Left hindlimb (tissue), 1 donor: ENCODE measurements at places on chromosomes 4 and X.

DNA sequence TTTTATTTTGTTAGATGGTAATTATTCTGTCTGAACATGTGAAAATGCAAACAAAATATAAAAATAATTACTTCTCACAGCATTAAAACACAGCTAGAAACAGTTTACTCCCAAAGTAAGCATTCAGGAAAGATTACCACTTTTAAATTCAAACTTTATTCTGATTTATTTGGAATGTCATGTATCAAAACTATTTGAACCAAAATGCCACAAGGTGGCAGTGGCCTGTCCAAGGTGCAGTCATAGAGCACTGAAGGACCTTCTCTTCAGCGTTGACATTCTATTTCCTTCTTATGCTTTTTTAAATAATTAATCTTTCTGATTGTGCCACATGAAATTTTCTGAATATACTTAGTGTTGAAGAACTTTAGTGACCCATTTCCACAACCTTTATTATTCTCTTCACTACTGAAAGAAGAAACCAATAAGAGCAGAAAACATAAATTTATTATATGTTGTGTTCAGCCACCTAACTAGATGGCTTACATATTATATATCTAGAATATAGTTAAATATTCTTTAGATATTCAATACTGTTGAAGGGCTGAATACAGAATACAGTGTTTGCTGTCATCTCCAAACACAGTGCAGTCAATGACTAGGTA is 283.6 kb downstream of the CFAP299 start:
- no peak for DNase-seq

GRCh38 chrX:29299684-29300083 is 712.4 kb downstream of the IL1RAPL1 start:
- no peak for DNase-seq

GRCh38 chrX:103789004-103789403 is 12.4 kb downstream of the PLP1 start:
- DNase-seq, result no peak

- no peak for DNase-seq
Measured at GRCh38 chr4:146916479-146917076, 29.1 kb downstream of the TTC29 start.

DNA sequence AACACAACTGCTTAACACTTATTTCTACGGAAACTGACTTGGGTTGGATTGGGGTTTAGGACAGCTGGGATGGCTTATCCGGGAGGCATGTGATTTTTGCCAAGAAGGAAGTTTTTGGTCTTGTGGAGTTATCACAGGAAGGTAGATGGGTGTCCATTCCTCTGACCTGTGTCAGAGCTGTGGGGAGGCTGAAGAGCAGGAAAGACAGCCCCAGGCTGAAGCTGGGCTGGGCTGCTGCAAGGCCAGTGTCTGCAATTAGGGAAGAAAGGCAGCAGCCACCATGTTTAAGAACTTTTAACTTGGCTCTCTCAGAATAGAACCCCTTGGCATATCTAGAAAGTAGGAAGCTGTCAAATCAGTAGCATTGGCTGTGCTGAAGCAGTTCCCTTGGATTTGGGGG is 42.3 kb downstream of the CCNG2 start:
- no peak for DNase-seq

DNA sequence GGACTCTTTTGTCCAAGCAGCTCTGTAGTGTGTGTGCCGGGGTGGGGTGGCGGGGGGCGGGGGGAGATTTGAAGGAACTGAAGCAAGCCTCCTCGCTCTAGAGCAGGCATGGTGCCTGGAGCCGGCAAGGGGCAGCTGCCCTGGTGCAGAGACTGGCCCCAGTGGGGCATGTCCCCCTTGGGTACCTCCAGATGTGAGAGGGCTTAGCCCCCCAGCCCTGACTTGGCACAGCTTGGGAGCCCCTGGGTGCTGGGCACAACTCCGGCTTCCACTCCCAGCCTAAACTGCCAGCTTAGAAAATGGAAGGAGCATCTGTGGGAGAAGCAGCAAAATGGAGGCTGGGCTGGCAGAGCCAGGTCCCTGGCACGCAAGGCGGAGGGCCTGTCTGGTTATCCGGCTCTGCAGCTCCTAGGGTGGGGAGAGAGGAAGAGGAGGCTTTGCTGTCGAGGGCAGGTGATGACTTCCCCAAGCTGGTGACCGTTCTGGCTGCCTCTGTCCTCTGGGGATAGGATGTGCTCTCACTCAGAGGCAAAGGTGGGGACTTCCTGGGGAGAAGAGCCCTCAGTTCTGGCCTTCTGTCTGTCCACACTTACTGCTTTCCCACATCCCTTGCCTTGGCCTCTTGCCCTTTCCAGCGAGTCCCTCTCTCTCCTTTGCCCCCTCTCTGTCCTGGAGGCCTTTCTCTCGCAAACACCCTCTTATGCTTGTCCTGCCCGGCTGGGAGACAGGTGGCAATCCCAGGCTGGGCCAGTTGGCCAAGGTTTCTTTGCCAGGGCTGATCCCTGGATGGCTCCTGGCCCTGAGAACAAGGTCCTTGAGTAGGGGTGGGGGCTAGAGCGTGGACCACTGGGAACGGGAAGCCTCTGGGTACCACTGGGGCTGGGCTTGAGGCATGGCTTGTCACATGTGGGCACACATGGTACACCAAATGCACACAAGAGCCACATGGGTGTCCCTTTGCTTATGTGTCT is 2.0 kb downstream of the DLG3 start:
- DNase-seq, result no peak

DNA sequence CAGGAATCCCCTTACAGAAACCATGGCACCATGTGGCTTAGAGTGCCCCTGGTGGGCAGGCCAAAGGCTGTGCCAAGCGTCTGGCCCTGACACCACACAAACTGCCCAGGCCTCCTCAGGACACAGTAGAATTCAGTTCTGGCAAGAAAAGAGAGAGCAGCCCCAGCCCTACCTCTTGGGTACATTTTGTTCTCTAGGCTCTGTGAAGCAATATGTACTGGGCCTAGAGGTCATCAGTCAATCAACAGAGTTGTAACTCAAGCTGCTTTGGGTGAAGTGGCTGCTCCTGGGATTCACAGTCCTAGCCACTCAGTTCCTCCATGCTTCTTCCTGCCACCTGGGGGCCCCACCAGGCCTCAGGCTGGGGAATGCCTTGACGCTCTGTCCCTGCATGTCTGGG is 158.1 kb upstream of the MAMLD1 start:
- DNase-seq, result no peak

GRCh38 chr4:113750296-113750695 is 11.2 kb downstream of the CAMK2D start:
- DNase-seq, result no peak

GRCh38 chr4:147836807-147837206 is 104.9 kb downstream of the ARHGAP10 start:
- DNase-seq, result no peak

GRCh38 chr4:40881851-40882250 is 132.1 kb downstream of the NSUN7 start:
- no peak for DNase-seq
